T1000 (cell line): ENCODE measurements at places on chromosomes 13 and 19.

DNA sequence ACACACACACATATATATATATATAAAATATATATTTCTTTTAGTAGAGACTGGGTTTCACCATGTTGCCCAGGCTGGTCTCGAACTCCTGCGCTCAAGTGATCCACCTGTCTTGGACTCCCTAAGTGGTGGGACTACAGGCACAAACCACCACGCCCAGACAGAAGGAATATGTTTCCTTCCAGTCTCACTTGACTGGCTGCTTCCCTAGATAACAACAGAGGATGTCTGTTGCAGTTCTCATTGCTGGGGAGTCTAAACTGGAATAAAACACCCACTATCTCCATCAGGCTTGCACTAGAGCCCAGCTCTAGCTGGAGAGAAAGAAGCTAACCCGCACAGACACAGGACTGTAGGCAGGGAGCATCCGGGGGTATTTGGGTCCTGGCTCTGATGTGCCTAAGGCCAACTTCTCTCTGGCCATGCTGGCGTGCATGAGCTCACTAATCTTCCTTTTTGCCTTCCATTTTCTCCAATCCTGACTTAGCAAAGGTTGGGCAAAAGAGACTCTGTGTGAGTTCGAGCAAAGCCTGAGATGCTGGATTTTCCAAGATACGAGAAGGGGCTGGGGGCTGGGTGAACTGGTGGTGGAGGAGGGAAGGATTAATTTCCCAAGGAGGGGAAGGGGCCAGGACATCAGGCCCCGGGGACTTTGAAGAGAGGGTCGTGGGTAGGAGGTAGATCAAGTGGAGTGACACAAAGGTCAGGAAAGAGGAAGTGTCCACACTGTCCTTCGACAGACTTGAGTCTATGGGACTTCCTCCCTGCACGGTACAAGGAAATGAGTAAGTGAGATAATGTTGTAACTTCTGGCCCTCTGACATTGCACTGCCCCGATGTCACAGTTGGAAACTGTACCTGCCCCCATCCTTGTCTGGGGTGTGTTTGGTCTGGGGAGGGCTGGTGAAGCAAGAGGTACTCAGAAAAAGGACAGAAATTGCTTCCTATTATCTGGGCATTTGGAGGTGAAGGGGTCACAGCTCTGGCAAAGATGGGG lies 22.5 kb upstream of the ALOX5AP start:
- no peak for DNase-seq

DNA sequence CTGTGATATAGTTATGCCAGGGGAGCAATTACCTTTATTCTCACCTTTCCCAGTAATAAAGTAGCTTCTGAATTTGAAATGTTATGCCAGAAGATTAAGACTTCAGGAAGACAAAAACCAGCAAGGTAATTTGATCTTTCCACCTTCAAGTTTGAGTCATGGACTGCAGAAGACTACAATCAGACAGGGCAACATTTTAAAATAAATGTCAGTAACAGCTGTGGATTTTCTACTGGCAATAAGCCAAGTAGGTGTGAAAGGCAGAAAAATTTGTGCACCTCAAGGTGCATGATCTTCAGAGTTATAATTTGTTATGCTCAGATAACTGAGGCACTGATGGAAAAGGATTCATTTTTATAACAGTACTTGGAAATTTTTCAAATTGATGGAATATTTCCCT lies 54.9 kb downstream of the SLITRK1 start:
- DNase-seq = no peak

GRCh38 chr13:31591642-31592233 lies 147.6 kb upstream of the RXFP2 start:
- no peak for DNase-seq

- DNase-seq = no peak
Observed at GRCh38 chr19:46294494-46294893, 2.3 kb upstream of the HIF3A start.

GRCh38 chr13:62035981-62036380 lies 620.3 kb upstream of the PCDH20 start:
- no peak for DNase-seq

DNA sequence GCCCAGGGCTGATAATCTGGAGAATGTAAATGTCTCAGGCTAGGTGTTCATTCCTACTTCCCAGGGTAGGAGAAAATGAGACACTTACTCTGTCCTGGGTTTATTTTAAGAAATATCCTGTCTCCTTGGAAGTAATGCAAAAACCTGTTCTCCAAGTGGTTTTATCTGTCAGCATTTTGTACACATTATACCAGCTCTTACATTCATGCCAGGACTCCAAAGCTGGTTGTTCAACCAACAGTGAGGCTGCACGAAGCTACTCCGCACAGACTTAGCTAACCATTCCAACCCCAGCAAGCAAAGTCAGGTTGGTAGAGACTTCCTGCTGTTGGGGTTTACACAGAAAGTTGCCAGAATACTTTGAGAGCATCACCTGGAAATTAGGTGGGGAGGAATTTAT lies 55.6 kb downstream of the SLC7A1 start:
- DNase-seq = no peak

GRCh38 chr13:77434289-77434688 lies 101.2 kb upstream of the SCEL start:
- no peak for DNase-seq
